Stimulated activated CD4-positive, alpha-beta T cell treated with anti-CD3 and anti-CD28 coated beads, Interleukin-2, amount 100 ng/mL, for 4 hours (primary cell): ENCODE measurements at places on chromosomes 11 and 22.

- DNase-seq: no peak
These were observed 1768.6 kb downstream of the LRRC4C start for GRCh38 chr11:39690856-39691255.

- DNase-seq: no peak
These were observed 104.7 kb upstream of the CLMP start for GRCh38 chr11:123299721-123300120.

- no peak for DNase-seq
These were observed 102.9 kb upstream of the PAX6 start for GRCh38 chr11:31913985-31914384.

DNA sequence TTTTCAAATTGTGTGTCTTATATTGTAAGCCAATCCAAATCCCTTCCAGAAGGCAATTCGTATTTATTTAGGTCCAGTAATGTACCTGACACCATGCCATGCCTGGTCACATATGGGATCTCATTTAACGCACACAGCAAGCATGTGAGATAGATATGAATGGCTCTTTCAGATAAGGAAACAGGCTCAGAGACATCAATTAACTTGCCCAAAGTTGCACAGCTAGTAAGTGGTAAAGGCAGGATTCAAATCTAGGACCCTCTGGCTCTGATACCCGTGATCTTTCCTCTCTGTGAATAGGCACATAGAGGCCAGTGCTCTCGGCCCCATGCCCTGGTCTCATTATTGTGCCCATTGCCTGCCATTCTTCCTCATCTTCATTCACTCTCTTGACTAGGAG is 34.3 kb downstream of the KCNJ4 start:
- no peak for DNase-seq

DNA sequence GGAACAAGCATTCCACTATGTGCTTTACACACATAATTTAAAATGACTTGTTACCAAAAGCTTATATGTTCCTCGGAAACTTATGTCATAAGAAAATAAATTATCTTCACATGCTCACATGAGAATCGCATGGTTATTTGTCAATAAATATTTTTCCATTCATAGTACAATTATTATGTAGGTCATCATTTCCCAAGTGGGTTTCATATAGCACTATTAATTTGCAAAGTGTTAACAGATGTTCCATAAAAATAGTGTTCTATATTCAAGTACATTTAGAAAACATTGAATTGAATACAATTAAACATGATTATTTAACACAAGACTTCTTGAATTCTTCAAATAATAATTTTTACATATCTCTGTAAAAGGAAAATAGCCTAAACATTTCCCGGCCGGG is 23.9 kb downstream of the LRRC4C start:
- DNase-seq: no peak

DNA sequence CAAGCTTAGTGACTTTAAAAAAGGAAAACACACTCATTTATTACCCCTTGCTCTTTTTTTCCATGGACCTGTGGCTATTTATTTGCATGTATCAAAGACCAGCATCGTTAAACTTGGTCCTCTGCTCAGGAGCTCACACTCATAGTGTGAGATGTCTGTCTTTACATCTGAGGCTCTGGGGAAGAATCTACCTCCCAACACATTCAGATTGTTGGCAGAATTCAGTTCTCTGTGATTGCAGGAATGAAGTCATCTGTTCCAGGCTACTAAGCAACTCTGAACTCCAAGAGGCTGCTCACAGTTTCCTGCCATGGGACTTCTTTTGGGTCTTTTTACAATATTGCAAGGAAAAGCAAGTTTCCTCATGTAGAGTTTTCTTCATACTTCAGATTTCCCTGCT is 138.8 kb downstream of the LRRC4C start:
- no peak for DNase-seq

- DNase-seq: no peak
These were observed 7.6 kb upstream of the C11orf96 start for GRCh38 chr11:43934601-43935423.

DNA sequence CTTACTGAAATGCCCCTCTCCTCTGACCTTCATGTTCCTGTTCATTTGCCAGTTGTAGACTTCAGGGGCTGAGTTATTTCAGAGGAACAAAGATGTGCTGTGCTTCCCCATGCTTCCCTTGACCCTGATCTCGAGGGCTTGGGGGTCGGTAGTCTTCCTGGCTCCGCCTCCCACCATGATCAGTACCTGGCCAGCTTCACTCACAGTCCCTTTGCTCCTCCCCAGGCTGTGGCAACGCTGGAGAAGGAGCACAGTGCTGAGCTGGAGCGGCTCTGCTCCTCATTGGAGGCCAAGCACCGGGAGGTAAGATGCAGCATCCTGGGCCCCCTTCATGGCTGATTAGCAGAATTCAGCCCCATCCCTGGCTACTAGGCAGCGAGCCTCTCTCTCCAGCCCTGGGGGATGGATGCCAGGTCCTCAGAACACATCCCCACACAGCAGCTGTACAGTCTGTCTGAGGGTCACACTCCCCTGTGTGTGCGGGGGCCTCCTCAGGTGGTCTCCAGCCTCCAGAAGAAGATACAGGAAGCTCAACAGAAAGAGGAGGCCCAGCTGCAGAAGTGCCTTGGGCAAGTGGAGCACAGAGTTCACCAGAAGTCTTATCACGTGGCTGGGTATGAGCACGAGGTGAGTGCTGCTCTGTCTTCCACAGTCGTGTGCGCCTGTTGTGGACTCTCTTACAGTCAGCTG is 64.5 kb downstream of the CEP164 start:
- DNase-seq: no peak

GRCh38 chr22:32991353-32992101 is 66.7 kb downstream of the SYN3 start:
- DNase-seq: no peak

- no peak for DNase-seq
These were observed 4.7 kb upstream of the DGAT2 start for GRCh38 chr11:75763846-75764245.

DNA sequence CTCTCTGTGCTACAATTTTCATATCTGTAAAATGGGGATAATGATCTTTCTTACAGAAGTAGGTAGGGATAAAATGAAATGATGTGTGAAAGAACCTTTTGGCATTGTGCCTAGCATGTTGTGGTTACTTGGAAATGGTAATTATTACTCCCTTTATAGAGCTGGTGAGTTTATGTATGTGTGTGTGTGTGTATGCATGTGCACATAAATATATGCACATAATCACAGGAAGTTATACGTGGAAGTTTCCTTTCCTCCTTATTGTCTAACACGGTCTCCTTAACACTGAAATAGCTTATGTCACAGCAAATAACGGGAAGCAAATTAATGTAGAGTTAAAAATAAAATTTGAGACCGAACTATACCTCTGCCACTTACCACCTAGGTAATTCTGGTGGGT is 163.7 kb upstream of the ZBED5 start:
- DNase-seq: no peak
